Vagina (tissue), 2 donors: ENCODE measurements at places on chromosomes 7 and 10.

DNA sequence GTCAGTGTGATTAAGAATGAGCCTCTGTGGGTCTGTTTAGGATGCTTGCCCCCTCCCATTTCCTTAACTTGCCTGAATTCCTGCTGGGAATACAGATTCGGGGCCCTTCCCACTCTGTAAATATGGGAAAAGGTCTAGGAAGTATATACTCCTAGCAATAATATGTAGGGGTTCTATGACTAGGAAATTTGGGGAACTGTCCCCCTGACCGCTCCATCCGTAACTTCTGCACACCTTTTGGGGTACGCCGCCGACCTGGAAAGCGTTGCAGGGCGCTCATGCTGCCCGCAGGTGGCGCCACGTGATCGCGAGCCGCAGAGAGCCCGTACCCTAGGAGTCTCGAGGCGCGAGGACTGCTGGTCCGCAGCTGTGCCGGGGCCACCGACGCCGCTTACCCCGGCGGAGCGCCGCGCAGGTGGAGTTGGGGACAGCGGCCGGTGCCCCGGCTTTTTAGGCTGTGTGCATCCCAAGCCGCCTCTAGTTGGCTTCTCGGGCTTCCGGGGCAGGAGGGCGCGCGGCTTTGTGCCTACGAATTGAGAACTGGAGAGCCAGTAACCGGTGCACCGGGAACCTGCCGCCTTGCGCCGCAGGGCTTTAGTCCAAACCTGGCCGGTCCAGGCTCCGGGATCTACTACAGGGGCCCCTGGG, 656 bp upstream of the CNNM2 start:
- DNase-seq = no peak

DNA sequence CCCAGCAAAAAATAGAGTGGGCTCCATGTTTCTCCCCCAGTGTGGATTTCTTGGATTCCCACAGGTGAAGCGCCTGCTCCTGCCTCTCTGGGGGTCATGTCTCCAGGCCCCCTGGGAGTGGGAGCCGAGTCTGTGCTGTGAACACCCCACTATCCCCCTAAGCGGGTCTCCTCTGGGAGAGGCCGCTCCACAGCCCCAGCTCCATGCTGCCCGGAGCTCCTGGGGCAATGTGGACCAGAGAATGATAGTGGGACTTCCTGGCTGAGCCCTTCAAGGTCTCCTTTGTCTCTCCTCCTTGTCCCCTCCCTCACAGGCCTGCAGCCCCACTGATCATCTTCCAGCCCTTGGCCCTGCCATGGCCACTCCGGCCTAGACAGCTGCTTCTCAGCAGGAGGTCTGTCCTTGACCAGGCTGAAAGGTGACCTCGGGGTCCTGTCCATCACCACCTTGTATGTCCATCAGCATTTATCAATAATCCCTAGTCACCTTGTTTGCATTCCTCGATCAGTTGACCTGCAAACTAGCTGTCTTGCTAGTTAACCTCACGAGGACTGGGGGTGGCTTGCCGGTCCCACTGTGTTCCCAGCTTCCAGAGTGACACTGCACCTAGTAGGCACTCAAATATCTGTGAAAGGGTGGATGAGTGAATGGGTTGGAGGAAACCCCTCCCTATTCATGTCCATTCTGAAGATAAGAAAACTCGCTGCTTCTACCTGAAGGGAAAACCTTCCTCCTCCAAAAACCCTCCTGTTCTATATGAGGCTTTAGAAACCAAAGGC, 776 bp upstream of the CALML3 start:
- DNase-seq = no peak

DNA sequence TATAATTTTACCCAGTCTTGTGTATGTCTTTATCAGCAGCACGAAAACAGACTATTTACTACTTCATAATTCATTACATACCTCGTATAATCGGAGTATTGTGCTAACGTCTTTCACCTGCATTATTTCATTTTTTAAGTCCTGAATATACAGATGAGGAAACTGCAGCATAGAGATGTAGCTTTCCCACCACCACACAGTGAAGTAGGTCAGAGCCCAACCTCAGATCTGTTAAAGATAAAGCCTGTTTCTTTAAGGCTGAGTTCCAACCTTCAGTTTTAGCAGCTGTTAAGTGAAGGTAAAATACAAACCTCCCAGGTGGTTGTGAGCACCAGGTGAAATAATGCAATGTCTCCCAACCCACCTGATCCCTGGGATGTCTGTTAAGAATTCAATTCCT, 2.0 kb upstream of the ADAM12 start:
- DNase-seq = no peak

DNA sequence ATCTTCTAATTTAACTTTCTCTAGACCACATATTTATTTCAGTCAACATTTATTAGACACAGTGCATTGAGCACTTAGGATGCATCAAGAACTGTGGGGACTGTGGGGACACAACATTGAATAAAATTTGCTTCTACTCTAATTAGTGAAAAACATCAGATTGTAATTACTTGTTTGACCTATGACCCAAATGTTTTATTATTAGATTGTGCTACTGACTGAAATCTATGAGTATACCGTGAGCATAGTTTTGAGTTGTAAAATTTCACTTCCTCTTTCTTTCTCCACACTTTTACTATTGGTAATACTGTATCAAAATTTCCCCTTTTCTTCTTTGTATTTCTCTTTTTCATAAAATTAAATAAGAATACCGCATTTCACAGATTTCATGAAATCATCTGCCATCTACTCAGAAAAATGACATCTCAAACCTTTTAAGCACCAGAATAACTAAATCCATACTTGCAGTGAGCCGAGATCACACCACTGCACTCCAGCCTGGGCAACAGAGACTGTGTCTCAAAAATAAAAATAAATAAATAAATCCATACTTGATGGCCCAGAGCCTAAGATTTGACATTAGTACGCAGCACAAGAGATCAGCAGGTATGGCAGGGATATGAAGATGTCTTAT, 25.4 kb upstream of the INPP5F start:
- DNase-seq = no peak

DNA sequence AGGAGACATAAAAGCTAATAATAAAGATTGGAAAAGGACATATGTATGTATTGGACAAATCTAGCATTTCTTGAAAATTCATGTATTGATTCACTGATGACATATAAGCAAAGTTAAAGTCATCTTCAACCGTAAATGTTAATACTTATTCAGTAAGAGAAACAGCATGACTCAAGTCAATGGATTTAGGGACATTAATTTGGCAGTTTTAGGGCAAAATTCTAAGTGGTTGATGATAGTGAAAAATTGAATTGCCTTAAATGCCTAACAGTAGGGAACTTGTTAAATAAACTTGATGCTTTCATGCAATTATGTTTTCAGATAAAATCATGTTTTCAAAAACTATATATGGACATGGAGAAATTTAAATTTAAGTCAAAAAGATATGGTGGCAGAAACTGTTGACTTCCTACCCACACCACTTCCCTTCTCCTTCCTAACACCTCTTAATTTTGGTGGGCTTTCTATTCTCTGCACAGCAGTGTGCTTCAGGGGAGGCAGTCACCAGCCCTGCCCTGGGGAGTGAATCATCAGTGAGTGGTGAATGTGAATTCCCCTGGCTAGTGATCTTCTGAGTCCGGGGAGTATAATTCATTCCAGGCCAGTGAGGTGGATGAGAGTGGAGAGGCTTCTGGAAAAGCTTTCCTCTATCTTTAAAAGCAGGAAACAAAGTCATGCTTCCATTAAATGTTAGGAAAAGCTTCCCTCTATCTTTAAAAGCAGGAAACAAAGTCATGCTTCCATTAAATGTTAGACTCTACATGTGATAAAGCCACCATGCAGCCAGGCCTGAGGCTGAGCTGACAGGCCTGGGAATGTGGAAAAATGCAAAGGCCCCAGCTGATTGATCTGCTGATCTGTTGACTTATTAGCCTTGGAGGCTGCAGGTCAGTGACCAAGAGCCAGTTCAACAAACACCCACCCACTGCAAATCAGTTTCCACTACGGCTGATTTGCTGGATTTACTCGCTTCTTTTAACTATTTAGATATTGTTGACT, 25.2 kb upstream of the ITGB1 start:
- DNase-seq = no peak

- DNase-seq = no peak
Observed at GRCh38 chr7:50353894-50354595, 49.5 kb downstream of the IKZF1 start.

GRCh38 chr7:92836489-92836999, at the start of gene CDK6:
CDK6 (minus strand) TSS chr7:92836573; CDS start chr7:92833323, 3,250 bp downstream.
- DNase-seq = no peak

GRCh38 chr7:106752367-106752766, 91.4 kb upstream of the CCDC71L start:
- DNase-seq = no peak

DNA sequence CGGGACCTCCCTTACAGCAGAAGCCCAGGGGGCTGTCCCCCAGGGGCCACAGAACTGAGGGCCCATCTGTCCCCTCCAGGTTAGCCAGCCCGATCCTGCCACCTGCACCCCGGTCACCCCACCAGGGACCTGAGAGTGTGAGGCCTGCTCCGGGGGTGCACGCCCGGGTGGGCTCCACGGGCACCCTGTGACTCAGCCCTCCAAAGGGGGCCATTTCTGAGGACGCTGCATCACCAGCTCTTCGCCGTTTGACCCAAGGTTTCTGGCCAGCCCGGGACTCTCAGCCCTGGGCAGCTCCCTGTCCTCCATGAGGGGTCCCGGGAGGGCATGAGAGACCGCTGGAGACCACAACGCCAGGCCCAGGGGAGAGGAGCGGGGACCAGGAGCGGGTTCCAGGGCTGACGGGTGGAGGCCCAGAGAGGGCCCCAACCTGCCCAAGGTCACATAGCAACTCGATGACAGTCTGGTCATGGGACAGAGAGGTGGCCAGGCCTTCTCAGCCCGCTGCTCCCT, 79.3 kb downstream of the ELFN1 start:
- DNase-seq = no peak

DNA sequence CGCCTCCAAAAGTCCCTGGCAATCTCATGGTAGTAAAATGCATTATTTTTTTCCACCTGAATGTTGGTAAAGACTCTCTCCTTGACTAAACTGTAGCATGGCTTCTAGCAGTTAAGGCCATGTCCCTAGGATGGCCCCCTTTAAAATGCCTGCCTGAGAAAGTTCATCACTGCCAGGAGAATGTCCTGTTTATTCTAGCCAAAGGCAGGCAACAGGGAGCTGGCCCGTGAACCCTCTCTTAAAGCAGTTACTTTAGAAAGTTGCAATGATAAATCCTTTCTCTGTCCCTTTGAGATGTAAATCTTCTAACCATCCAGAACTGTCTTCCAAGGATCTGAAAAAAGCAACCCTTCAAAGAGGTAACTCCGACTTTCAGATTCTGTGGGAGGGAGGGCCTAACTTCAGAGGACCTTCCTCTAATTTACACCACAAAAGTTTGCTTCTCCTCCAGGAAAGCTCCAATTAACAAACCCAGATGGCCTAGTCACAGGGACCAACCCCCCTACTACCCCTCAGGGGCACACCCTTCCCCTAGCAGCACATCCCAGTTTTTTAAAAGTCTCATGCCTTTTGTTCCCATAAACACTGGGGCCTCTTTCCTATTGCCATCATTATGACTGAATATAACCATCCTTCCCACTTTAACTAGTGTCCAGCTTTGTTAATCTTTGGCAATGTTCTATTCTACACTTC, 5.5 kb downstream of the DNTT start:
- DNase-seq = no peak

- peak; percentile 49 for DNase-seq
Observed at GRCh38 chr7:45215601-45216062, 58.0 kb downstream of the RAMP3 start.

- DNase-seq = no peak
Observed at GRCh38 chr7:69359003-69359700, 239.1 kb upstream of the AUTS2 start.

- DNase-seq = peak; percentile 87
Observed at GRCh38 chr7:67564959-67565358, 568.3 kb downstream of the TYW1 start.

- no peak for DNase-seq
Observed at GRCh38 chr7:103031781-103032180, 42.8 kb downstream of the FBXL13 start.

DNA sequence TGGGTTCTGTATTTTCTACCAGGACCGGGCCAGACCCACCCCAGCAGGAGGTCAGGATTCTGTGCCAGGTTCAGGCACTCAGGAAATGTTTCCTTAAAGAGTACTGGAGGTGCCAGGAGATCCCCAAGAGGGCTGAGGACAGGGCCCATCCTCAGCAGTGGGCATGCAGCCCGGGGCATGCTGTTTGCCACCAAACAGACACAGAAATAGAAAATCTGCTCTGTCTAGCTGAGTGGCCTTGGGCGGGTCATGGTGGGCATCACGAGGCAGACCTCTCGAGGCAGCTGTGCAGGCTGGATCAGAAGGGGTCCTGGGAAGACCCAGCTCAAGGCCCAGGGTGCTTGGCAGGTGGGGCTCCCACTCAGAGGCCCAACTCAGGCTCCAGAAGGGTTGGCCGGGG, 105.0 kb downstream of the FAM53B start:
- no peak for DNase-seq

DNA sequence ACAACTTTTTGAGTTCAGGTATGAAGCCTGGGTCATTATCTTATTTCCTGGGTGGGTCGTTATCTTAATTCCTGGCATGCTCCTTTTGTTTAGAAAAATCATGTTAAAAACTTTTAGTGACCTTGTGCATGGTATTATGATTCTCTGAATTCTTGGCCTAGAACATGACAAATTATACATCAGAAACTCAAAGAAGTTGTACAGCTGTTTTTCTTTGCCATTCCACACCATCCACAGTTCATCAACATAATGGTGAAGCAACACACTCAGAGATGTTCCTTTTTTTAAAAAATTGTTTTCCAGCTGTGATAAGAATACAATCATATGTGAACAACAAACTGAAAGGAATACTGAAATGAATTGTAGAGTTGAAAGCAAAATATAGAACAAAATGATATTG, 149.2 kb upstream of the SEMA3D start:
- no peak for DNase-seq

DNA sequence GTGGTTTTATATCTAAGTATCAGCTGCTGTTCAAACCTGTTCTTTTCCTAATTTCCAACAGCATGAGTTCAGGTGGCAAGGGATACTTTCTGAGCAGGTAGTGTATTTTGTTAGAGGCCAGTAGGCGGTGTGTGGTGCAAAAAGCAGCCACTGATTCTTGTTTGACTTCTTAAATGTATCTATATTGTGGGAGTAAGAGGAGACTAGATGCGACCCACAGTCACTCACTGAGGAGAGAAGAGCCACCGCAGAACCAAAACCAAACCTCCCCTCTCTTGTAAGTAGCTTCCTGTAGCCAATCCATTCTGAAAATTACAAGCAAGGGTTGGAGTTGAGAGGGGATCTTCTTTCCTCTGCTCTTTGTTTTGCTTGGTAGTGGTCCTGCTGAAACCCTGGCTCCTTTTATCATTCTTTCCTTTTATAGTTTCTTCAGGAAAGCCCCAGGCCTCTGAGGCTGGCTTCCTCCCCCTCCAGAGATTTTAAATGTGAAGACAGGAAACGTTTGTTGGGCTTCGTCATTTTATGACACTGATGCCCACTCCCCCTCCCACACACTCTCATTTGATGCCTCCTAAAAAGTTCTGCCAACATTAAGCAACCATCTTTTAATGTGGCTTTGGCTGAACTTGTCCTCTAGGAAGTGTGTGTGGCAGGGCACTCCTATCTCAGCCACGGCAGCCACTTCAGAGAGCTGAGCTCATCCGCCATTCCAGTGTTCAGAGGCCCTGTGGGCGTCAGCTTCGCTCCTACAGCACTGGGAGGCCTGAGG, 566.0 kb downstream of the SUGCT start:
- no peak for DNase-seq
